NCI-H1105 (cell line): ENCODE measurements at places on chromosomes 7 and 10.

DNA sequence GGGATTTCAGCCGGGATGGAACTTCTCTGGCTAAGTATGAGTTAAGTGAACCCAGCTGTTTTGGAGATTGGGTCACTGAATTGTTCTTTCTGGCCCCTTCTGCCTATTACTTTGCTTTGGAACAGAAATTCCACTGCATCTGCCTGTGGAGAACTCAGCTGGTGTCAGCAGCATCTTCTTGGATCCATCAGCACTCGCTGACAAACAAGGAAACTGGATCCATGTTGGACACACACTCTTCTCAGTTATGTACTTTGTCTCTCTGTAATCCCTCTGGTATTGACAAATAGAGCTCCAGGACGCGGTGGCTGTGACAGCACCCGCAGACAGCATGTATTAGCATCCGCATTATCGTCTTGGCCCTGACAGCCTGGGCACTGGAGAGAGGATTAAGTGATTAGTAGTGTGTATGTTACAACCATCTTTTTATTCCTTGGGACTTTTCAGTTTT, 73.0 kb upstream of the BMPER start:
- no peak for DNase-seq

DNA sequence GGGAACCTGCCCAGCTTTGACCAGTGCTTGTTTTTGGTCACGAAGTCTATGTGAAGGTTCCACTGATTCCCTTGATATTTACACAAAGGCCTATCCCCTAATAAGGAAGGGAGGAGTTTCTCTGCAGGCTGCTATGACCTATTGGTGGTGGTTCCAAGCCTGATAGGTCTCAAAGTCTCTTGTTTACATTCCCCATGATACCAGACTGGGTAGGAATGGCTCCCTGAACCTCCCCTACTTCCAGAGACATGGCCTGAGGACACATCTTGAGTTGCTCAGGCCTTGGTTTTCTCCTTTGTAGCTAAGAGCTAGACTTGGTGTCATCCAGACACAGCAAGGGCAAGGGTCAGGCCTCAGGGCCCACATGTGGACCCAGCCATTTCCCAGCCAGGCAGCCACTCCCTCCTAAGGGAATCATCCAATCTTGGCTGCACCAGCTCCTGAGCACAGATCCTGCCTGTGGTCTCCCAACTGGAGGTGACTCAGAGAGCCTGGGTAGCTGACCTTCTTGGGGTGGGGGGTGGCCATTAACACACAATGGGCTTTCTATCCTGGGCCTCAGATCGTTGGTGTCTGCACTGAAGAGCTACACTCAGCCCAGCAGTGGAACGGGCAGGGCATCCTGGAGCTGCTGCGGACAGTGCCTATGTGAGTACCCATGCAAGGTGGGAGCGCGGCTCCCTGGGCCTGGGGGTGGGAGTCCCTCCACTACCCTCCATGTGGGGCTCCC, 51.0 kb upstream of the TRIM8 start:
- DNase-seq, result no peak

DNA sequence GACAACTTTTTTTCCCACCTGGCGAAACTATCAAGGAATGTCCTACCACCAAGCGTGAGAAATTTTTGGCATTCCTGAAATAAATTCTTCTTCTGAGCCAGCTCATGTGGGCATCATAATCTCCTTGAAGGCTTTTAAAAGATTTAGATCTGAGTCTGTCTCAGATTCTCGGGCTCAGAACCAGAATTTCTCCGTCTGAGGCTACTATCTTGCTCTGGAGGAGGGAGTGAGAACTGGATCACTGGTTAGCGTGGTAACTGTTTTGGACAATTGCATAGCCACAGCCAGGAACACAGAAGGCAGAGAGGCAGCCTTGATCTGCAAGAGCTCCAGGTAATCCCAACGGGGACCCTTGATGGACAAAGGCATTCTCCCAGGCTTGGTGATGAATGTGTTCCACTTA, 1.0 kb upstream of the PLAC9 start:
- no peak for DNase-seq

DNA sequence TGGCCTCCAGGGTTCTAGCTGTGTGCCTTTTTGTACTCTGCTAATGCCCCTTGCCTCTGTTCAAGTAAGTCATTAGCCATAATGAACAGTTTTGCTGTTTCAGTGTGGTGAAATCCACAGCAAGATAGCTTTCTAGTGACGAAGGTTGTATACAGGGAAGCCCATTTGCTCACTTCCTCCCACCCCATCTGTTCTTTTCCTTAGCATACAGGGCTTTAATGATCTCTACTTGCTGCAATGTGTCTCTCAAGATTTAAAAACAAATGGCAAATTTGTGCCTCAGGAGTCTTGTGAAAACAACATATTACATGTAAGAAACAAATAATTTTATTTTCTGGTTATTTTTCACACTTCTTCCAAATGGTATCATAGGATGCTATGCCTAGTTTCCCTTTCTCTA, 243.2 kb downstream of the CDK14 start:
- no peak for DNase-seq

DNA sequence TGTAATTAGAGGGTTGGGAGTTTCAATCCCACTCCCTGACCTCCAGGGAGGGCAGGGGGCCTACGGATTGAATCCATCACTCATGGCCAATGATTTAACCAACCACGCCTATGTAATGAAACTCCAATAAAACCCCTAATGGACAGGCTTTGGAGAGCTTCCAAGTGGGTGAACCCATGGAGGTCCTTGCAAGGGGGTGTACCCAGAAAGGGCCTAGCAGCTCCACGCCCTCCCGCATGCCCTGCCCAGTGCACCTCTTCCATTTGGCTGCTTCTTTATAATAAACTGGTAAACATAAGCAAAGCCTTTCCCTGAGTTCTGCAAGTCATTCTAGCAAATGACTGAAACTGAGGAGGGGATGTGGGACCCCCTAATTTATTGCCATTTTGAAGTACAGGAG, 280.1 kb downstream of the FRMD4A start:
- no peak for DNase-seq

DNA sequence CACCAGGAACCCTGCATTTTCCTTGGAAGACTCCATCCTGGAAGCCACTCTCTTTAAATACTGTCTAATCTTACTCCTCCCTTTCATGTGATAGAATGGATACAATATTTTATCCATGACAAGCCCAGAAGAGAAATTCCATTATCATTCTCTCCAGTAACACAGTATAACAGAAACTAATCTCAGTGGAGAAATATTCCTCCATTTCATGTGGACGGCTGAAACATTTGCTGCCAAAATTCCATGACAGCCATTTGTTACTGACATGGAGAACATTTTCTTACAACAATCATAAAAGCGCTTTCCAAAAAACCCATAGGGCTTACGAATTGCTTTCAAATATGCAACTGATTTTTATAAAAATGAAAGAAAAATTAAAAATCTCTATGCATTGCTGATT, 392.8 kb upstream of the KLF6 start:
- DNase-seq, result no peak

DNA sequence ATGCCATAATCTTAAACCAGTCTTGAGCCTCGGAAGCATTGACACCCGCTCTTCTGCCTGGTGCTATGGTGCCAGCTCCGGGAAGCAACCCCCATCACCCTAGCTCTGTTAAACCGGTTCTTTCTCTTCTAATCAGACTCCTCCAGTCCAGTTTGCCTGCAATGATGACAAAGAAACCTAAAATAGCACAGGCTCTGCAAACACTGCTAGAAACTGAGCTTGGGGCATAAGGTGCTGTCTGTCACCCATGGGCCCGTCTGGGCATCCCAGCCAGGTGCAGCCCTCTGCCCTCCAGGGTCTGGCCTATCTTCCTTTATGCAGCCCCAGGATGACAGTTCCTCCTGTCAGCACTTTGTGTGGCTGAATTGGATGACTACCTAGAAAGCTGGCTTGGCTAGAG, 14.2 kb upstream of the CAMK2G start:
- DNase-seq, result no peak

DNA sequence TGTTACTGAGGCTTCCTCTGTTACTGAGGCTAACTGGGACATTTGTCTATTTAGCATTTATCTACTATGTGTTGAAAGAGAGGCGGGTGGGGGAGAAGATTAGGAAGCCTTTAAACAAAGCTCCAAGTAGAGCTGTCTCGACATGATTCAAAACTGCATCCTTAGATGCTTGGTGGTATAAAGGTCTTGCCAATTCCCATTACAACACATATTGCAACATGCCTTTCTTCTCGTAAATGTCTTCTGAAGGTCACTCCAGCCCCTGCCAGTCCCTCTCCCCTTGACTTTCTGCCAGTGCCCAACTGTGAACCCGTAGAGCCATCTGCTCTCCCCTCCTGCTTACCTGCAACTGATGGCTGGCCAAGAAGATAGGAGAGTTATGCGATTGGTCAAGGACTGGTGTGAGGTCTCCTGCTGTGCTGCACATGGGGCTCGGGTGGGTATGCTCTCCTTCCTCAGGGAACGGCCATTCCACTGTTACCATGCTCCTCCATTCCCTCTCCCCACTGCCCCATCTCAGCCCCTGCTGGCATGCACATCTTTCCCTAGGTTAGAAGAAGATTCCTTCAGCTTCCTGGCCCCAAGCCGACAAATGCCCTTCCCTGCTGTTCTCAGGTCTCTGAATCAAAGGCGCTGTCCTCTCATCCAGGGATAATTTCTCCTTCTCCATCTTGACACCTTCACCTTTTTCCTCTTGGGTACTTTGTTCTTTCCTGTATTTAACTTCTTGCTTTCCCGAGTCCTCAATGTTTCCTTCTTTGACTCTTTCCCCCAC, 43.6 kb upstream of the ZNF32 start:
- no peak for DNase-seq

- no peak for DNase-seq
These were observed 395.8 kb upstream of the ZMIZ1 start for GRCh38 chr10:78672918-78673317.

- no peak for DNase-seq
These were observed 245.4 kb upstream of the GALNT17 start for GRCh38 chr7:70886547-70886946.

DNA sequence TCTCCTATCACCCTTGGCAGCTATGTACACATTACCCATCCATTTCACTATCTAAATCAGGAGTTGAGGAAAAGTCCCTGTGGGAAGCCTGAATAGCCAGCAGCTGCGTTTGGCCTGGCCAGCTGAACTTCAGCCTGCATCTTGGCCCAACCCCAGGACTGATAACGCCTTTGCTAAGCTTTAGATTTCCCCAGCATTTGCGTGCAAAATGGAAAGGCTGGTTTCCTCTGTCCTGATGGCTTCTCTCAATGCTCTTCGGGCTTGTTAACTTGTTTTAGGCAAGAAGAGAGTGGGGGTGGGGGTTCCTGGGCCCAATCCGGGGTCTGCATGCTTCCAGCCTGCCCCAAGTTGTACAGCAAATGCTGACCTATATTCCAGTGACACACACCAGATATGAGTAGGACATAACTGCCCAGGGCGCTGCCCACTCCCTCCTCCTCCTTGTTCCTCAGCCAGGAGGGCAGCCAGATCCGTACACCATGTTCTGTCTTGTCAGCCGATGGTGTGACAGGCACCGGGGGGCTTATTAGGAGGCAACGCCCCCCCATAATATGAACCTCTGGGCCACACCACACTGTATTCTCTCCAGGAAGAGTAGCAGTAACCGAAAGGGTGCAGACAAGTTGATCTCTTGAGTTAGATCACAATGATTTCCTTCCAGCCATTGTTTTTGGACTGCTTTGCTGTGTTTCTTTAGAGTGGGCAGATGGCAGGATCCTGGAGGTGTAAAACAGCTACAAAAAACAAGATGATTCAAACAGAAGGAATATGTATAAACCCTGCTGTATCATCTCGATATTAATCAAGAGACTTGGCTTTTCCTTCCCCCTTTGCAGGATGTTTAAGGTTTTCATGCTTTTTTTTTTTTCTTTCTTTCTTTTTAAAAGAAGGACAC, 339.0 kb downstream of the RNLS start:
- DNase-seq, result no peak

- no peak for DNase-seq
These were observed 284.8 kb downstream of the TNS3 start for GRCh38 chr7:47297120-47297519.

DNA sequence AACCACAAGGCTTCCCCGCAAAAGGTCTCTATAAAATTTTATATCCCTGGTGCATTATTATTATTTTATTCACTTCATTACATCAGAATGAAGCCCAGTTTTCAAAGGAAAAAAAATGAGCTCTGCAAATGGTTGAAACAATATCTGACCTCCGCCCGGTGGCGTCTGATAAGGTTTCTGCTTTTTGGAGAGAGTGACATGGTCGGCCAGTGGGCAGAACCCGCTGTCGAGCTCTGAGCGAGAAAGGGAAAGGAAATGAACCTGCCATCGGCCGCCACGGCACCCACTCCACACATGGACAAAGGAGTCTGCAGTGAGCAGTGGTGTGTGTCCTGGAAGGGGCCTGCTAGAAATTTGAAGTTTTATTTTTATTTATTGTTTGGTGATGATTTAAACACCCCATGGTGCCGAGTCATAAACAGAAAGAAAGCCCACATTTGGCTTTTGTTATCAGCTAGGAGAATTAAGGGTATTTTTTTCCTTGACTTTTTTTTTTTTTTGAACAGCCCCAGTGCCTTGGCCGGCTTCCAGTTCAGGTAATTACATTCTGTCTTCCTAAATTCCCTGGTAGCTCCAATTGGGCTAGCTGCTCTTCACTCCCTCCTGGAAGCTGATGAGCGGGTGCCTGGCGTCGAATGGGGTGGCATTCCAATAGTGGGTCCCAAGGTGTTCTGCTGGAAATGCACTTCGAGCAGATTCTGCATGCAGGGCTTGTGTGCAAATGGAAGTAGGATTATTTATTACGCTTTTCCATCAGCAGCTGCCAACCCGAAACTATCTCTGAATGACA, 149.4 kb upstream of the MKI67 start:
- DNase-seq, result peak; percentile 45

DNA sequence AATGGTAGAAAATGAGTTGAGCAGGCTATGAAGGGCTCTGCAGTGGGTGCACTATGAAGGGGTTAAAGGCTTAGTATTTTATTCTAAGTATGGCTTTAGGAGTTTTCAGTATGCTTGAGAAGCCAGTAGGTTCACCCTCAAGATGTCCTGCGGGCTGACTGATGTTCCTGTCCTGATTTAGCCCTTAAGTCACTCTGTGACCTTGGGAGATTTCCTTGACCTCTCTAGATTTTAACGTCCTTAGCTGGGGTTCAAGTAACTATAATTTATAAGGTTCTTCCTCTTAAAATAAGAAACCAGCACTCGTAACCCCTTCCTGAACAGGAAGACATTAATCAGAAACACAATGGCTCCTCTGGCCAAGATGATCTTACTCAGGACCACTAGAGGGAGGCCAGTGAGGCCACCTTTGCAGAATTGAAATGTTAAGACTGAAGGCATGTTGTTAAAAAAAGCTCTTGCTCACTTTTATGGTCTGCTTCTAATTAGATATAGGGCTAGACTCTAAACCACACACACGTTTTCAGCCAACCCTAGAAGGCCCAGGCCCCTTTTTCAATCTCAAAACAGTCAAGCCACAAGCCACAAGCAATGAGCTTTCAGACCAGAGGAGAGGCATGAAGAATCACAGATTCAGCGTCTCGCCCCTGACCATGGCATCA, 41.9 kb downstream of the CDK1 start:
- DNase-seq, result no peak
